Psoas muscle (tissue), 8 donors: ENCODE measurements at places on chromosomes 2 and 18.

DNA sequence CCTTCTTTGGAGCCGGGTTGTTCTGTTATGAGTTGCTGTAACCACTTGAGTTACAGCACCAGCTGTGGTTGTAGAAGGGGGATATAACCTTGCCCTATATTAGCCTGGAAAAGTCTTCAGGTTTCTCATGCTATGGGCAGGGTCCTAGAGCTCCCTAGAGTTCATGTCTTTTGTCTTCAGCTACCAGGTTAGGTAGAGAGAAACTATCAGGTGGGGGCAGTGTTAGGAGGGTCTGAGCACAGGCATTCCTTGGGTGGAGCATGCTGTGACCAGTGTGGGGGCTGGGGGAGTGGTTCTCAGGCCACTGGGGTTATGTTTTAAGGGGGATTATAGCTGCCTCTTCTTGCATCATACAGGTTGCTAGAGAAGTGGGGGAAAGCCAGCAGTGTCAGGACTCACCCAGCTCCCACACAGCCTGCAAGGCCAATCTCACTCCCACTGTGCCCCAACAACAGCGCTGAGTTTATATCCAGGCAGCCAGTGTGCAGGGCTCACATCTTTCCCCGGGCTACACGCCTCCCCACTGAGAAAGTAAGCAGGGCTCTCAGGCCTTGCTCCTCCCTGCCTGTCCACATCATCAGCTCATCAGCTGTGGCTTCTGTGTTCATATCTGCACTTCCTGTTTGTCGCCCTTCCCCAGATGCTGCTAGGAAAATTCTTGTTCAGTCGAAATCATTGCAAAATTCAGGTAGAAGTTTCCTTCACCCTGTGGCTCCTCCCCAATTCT, 133.8 kb upstream of the NRXN1 start:
- no peak for DNase-seq

DNA sequence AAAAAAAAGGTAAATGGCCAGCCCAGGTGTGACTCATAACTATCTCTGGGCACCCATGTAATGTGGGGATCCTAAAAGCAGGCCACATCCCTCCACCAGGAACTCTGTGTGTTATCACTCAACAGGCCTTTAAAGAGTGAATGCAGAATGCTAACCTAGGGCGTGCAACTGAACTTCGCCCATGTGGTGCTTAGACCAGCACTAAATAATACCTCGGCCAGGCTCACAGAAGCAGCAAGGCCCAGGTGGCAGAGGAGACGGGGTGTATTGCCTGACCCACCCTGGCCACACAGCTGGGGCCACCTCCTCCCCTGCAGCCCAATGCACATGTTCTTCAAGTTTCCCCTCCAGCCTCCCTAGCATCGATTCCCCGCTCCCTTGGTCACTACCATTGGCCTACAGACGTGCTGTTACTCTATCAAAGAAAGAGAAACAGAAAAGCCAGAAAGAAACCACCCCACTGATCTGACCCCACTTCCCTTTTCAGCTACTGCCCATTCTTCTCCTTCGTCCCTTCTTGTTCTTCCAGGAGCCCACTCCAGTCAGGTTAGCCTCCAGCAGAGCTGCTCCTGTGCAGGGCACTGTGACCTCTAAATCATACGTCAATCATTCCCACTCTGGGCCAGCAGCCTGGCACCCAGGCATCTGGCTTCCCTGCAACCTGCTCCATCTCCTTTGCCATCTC, 22.0 kb downstream of the FAM178B start:
- no peak for DNase-seq

DNA sequence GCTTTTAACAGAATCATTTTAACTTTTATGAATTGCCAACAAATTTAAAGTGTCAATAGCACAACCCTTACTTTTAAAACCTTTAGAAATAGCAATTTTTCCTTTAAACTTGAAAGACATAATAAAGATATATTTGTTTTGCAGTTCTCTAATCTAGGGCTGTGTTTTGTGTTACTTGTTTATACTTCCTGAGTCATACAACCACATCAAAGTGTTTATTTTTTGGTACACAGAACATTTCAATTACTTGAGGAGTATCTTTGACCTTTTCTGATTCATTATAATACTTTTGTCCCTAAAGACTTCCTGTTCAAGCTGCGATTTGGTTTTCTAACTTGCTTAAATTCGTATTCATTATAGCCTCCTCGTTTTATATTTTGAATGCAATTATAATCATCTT, 21.8 kb downstream of the TYW5 start:
- DNase-seq = no peak

DNA sequence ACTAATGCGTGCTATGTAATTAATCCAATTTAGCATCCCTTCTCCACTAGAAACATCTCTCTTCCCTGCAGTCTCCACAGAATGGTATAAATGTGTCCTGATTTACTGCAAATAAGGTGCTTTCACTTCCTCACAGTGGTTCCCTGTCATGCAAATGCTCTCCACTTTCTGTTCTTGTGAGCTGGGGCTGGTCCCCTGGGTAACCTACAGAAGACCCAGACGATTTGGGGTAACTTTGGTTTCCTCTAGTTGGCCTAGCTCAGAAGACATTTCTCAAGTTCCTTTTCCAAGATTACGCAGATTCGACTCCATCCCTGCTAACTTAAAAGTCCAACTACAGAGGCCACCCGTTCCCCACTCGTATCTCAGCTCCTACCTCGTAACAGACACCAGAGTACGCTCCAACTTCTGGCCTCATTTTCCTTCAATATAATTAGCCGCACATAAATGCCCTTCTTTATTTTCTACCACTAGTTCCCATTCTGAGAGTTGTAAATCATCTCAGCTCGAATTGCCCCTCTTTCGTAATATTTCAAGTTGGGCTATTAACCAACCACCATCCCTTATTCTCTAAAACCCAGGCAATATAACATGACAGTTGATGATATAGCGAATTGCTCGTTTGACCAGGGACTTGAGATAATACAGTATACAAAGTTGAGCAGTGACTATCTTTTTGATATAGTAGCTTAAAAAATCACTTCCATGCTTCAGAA, 28.8 kb upstream of the NEDD4L start:
- DNase-seq = no peak

DNA sequence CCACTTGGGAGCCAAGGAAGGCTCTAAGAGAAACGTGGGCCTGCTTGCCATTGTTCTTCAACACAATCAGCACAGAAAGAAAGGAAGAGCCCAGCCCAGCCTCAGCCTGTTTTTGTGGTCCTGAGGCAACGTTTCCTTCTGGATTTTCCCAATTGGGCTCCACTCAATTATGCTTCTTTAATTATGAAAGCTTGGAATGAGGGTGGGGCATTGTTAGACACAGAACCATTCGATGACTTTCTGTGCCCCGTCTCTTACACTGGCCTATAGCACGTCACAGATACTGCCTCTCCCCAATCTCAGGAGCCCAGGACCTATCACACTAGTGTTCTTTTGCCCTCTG, 207.4 kb downstream of the ZFP36L2 start:
- no peak for DNase-seq

- no peak for DNase-seq
Measured at GRCh38 chr2:173305303-173305702, 49.4 kb upstream of the CDCA7 start.

GRCh38 chr18:77039196-77040130, 93.1 kb downstream of the MBP start:
- DNase-seq = no peak

DNA sequence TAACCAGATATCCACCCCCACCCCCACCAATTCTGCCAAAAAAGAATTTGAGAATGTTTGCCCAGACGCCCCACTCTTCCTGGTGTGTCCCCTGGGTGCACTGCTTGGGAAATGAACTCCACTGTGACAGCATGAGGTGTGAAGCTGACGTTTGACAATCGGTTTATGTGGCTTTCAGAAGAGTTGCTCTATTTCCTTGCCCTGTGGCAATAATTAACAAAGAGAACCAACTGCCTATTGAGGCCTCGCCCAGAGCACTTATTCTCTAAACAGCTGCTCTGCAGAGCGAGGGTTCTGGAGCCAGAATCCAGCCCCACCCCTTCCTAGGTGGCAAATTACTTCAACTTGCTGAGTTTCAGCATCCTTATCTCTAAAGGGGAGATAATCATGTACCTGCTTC, 115.8 kb upstream of the SIX3 start:
- DNase-seq = no peak

GRCh38 chr2:189517847-189518535, 62.6 kb downstream of the SLC40A1 start:
- DNase-seq = no peak

- no peak for DNase-seq
Measured at GRCh38 chr2:181065458-181065857, 85.1 kb downstream of the UBE2E3 start.

DNA sequence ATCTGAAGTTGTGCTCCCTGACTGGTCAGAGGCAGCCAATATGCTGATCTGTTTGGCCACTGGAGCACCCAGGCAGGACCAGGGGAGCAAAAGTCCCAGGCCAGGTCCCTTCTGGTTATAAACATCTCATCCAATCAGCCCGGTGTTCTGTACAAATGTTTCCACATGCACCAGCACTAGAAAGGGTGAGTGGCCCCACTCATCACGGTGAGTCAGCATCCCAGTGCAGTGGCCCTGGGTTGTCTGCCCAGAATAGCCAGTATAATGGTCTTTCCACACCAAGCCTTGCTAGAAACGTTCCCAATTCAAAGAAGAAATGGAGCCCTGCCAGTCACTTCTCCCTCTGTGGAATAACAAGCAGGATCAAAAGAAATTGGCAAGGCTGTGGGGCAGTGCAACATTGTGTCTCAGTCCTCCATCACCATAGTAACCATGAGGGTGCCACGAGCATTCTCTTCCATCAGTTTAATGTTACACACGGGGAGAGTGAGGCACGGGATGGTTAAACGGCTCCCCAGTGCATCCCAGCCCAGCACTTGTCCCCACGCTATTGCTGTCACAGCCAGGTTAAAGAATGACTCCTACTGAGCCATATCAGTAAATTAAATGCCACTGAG, 174.9 kb downstream of the SEPTIN10 start:
- peak; percentile 63 for DNase-seq

DNA sequence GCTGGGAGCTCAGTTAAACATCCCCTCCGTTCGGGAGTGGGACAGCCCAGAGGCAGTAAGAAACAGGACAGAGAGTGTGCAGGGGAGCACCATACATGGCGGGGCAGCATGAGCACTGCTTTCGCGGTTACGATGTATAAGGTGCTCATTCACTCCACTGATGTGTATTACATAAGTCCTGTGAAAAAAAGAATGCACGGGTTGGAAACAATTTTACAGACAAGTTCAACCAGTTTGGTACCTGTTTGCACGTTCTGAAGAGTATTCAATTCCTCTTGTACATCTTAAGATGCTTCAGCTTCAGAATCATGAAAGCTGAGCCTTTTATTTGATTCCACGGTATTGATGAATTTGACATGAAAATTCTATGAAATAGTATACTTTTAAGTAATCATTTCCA, 97.8 kb upstream of the NETO1 start:
- DNase-seq = no peak
